ENCODE measurements at places on chromosomes 7 and 10.

GRCh38 chr10:87585565-87586514, 73.8 kb upstream of the PAPSS2 start:
- no peak for DNase-seq

DNA sequence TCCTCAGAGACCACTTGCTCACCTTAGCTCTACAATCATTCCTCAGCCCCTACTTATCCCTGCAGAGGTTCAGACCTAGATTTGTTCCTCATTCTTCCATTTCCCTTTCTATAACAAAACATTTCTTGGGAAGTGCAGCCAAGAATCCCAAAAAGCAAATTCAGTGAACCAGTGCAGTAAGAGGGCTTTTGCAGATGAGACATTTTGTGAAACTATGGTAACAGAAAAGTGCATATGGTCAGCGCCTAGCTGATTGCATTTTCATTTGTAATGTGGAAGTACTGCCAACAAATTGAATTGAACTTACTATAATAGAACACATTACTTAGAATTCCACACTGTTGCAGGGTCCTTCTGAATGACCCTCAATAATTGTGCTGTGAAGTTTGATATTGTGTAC, 18.6 kb downstream of the AGMO start:
- no peak for DNase-seq

DNA sequence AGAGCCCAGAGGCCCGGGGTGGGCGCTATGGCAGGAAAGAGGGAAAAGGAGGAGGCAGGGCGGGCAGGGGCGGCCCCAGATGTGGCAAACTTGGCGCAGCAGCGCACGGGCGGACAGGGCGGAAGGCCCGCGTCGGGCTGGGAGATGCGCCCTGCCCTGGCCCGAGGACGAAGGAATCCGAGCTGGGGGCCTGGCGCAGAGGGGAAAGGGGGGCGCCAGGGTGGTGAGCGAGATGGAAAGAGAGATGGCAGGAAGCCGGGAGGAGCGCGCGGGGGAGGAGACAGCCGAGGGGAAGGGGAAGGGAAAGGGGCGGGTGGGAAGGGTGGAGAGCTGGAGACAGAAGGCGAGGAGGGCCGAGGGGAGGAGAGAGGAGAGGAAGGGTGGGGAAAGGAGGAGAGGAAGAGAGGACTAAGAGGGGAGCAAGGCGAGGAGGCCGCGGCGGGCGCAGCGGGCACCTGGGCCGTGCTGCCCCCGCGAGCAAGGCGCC, at the start of gene MARVELD1:
MARVELD1 (plus strand) TSS at position 392 of the 487 bp plus-strand sequence. CDS start 147 bp downstream, outside the sequence.
- DNase-seq, result no peak

GRCh38 chr7:104111271-104111670, 96.5 kb downstream of the ORC5 start:
- DNase-seq, result no peak

- no peak for DNase-seq
Measured at GRCh38 chr7:22718911-22719420, 8.0 kb upstream of the IL6 start.

DNA sequence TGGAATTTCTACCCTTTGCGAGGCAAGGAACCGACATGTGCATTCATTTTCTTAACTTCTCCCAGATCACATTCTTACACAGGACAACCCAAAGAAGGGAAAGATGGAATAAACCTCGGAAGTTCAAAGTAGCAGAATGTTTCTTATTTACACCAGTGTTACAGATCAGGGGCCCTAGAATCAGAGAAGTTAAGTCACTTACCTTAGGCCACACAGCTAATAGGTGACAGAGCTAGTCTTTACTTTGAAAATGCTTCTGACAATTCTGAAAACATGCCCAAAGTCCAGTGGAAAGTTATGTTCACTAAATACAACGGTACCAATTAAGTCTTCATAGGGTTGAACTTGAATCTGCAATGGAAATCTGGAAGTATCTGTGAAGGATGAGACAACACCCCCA, 437.7 kb downstream of the DPP6 start:
- no peak for DNase-seq
